Activated CD4-positive, alpha-beta T cell treated with anti-CD3 and anti-CD28 coated beads for 24 hours (primary cell): ENCODE measurements at places on chromosomes 4 and X.

- DNase-seq, result no peak
Observed at GRCh38 chr4:147831551-147832171, 99.8 kb downstream of the ARHGAP10 start.

- no peak for DNase-seq
Observed at GRCh38 chr4:40173470-40173875, 23.4 kb upstream of the RHOH start.

GRCh38 chr4:54065282-54066087 is 1.1 kb upstream of the CHIC2 start:
- DNase-seq, result no peak

GRCh38 chrX:17021851-17022604 is 75.6 kb downstream of the REPS2 start:
- DNase-seq, result no peak

- DNase-seq, result no peak
Observed at GRCh38 chr4:8738471-8738931, 133.1 kb downstream of the HMX1 start.

- no peak for DNase-seq
Observed at GRCh38 chrX:14228611-14229010, 198.9 kb upstream of the GEMIN8 start.

DNA sequence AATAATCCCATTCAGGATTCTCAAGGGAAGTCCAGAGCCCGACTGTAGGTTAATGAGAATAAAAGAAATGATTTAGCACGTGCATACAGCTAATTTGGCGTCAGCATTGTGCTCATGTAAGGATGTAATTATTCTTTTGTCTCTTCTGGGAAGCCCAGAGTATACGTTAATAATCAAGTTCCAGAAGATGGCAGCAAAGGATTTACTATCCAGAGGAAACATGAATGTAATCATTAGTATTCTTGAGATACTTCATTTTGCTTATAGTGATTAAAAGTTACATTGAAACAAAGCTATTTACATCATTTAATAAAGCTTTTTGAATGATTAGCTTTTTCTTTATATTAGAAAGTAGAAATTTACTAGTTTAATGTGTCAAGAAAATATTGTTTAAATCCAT is 27.1 kb upstream of the MAP9 start:
- no peak for DNase-seq

DNA sequence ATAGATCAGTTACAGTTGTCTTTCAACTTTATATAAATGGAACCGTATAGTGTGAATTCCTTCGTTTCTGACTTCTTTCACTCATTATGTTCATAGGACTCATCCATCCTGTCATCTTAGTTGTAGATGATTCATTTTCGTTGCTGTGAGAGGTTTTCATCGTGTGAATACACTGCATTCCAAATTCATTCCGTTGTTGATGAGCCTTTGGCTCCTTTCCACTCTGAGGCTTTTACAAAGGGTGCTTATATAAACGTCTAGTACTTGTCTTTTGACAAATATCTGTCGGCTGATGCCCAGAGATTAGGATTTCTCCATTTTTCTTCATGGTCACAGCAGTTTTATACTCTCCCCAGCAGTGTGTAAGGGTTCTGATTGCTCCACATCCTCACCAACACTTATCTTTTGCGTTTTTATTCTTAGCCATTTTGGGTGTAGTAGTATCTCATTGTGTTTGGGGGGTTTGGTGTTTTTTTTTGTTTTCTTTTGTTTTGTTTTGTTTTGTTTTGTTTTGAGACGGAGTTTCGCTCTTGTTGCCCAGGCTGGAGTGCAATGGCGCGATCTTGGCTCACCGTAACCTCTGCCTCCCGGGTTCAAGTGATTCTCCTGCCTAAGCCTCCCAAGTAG is 48.6 kb downstream of the LRP2BP start:
- DNase-seq, result no peak

- DNase-seq, result peak; percentile 77
Observed at GRCh38 chr4:122151982-122152710, at the start of gene BLTP1. Gene BLTP1 (plus strand): TSS chr4:122152331. CDS start chr4:122170648, 18,317 bp downstream.

DNA sequence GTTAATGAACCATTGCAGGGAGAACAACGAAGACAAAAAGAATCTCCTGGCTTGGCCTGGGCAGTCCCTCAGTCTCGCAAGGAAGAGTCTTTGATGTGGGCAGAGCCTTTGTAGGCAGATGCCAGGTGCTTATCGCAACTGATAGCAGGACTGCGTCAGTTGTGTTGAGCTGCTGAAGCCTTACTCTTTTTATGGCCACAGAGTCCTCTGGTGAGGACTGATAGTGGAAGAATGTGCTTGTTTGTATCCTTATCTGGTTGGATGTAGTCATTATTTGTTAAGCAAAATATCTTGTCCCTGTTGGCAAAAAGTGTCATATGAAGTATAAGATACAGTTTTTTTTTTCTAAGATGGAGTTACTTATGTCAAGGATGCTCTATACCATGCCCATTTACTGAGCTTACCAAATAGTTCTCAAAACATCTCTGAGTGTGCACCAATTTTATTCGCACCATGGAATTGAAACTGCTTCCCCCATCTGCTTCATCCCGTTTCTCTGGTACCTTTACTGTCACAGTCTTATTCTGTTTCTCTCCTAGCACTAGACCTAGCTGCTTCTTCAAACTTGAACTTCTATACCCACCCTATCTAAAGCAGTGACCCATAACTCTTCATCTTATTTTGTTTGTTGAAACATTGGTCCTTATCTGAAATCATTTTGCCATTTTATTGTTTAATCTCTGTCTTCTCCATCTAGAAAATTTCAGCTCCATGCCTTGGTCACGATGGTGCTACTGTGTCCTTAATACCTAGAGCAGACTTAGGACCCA is 47.0 kb upstream of the SPRY1 start:
- DNase-seq, result no peak

DNA sequence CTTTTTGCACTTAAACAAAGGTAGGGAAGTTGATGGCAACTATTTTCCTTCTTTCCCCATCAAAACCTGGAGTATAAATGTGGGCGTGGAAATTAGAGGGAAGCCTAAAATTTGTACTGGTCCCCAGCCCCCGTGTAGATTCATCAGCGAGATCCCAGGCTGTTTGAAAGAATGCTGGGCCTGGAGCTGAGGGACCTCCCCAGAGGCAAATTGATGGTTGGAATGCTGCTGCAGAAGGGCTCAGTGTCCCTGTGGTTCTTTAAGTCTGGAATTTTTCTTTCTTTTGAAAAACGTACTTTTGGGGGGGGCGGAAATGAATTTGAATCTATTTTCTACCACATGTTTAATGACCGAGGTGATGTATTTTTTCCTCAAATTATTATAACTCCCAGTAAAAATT is 197.2 kb downstream of the CBR4 start:
- no peak for DNase-seq

DNA sequence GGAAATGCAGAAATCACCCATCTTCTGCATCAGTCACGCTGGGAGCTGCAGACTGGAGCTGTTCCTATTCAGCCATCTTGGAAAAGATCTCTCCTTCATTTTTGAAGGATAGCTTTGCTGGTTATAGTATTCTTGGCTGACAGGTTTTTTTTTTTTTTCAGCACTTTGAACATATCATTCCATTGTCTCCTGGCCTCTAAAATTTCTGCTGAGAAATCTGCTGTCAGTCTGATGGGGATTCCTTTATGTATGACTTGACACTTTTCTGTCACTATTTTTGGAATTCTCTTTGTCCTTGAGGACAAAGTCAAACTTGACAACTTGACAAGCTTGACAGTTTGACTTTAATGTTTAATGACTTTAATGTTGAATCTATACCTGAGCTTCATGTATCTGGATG is 16.8 kb downstream of the HPGDS start:
- DNase-seq, result no peak

DNA sequence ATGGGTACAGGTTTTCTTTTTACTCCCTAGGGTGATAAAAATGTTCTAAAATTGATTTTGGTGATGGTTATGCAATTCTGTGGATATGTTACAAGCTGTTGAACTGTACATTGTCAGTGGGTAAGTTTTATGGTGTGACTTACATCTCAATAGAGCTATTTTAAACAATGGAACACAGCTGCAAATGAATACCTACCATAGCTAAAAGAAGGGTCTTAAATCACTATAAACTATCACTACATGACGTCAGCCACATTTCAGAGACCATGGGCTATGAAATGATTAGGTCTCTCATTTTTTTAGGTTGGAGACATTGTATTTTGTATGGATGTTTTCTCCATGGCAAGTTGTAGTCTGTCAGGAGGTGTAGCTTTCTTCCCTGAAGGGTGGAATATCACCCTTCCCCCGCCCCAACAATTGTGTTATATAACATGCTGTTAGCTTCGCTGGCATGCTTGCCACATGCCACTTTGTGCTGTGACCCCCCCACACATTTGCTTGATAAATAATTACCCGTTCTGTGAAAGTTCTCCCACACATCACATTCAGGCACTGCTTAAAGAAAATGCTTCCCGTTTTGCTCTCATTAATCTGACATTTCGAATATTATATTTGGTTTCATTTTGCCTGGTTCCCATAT is 159.7 kb downstream of the ARHGAP10 start:
- DNase-seq, result no peak

GRCh38 chr4:126057371-126057770 is 742.6 kb downstream of the FAT4 start:
- DNase-seq, result no peak
